Glutamatergic neuron (in vitro differentiated cells): ENCODE measurements at places on chromosomes 13 and 19. TPM values are rescaled to one million over a fixed set of nuclear protein-coding genes. Genes with fewer than 3 reads are reported as not detected.

GRCh38 chr19:4586691-4587090 lies 27.2 kb upstream of the SEMA6B start:
- DNase-seq = no peak

DNA sequence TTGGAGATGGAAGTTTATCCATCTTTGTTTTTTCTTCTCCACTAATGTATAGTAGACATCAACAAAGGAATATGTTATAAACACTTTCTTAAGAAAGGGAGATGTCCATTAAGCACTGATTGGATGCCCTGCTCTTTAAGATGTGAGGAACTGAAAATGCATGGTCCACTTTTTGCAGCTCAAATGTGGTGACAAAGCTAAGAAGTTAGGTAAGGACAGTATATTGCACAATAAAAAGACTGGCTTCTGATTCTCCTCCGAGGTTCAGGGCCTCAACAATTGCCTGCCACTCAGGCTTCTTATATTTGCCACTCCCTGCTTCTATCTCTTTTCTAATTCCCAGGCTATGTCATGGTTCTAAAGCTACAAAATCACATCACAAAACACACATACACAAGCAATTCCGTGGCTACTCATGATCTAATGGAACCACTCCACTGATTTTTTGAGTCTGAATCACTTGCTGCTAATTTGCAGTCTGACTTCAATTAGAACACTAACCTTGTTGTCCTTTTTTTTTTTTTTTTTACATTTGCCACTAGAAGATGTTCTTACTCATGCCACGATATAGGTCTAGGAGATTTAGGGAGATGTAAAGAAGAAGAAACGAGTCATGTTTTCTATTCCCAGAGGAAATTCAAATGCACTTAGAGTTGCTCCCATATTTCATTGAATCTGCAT lies 29.6 kb upstream of the TNFSF11 start:
- no peak for DNase-seq

DNA sequence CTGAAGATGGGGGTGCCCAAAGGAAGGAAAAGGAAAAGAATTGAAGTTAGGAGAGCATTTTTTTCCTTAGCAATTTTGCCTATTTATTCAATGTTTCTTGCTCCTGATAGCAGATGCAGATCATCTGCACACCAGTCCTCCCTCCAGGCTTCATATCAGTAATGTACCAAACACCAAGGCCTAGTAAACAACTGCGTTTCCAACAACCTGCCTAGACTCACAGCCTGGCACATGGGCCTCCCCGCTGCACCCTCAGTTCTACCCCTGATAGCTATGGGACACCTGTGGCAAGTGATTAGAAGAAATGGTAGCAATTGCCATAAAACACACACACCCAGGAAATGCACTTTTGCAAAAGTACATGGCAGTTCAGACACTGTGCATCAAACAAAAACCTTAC lies 30.4 kb upstream of the HMGB1 start:
- no peak for DNase-seq

- DNase-seq = no peak
Measured at GRCh38 chr19:44607049-44607448, 6.3 kb upstream of the IGSF23 start.

DNA sequence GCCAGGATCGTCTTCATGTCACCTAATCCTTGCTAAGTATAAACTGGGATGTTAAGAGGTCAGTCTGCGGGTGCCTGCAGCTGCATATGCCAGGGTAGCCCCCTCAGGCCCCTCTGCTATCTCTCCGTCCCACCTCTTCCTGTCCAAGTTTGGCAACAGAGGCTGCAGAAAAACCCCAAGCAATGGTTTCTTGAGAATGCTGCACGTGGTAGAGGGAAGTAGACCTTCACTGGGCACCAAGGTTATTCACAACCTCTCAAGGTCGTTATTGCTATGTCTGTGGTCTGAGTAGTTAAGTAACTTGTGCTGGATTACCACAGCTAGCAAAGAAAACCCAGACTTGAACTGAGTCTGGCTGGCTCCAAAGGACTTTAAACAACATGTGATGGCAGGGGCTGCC lies 77.9 kb upstream of the XPO4 start:
- DNase-seq = no peak

DNA sequence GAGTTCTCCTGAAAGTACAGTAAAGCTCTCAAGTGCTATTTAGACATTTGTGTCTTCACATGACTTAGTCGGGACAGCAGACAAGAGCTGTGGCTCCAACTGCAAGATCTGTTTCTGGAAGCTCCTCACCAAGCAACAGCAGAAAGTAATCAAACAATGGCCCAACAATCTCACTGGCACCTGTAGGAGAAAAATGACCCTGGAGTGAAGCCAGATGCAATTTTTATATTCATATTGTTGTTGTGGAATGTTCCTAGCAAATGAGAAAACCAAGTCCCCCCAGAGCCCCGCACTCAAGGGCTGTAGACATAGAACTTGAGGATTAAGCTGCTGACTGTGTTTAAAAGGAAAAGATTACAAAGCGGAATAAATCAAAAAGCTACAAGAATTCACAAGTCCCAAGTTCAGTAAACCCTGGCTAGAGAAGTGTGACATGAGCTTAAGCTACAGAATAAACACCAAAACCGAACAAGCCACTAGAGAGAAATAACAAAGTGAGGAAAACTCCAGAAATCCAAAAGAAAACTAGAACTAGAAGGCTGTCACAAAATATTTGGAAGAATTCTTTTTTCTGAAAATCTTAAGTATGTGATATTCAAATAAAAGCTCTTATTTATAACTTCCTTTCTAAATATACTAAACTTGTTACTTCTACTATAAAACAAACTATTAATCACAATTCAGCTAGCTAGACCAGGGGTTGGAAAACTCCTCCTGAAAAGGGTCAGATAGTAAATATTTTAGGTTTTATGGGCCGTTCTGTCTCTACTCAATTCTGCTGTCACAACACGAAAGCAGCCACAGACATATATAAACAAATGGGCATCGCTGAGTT lies 454.5 kb downstream of the SUCLA2 start:
- DNase-seq = no peak

DNA sequence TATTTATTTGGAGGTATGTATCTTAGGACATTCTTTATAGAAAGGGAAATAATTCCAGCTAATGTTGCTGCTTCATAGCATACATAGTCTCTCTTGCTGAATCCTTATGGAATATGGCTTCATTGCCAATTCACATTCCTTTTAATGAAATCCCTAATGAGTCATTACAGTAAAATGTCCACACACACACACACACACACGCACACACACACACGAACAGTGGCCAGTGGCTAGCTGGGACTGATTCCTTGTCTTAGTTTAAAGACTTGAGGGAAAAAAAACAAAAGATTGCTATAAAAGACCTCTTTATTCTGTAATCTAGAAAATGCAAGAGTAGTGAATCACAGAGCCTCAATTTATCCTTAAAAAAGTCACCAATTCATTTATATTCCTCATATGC lies 301.6 kb downstream of the SLITRK6 start:
- DNase-seq = peak; percentile 28

DNA sequence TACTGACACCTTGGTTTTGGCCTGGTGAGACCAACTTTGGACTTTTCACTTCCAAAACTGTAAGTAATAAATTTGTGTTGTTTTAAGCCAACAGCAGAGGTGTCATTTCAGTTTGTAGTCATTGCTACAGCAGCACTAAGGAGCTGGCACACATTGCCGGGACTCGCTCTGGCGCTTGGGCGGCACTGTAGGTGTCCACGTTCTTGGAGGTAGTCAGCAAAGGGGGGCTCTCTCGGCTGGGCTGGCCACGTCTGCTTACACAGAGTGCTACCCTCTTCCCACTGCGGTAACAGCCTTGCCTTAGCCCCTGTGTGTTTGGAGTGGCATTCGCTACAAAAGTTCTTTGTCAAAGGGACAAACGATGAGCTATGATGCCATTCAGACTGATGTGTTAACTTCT lies 44.7 kb downstream of the HTR2A start:
- no peak for DNase-seq

DNA sequence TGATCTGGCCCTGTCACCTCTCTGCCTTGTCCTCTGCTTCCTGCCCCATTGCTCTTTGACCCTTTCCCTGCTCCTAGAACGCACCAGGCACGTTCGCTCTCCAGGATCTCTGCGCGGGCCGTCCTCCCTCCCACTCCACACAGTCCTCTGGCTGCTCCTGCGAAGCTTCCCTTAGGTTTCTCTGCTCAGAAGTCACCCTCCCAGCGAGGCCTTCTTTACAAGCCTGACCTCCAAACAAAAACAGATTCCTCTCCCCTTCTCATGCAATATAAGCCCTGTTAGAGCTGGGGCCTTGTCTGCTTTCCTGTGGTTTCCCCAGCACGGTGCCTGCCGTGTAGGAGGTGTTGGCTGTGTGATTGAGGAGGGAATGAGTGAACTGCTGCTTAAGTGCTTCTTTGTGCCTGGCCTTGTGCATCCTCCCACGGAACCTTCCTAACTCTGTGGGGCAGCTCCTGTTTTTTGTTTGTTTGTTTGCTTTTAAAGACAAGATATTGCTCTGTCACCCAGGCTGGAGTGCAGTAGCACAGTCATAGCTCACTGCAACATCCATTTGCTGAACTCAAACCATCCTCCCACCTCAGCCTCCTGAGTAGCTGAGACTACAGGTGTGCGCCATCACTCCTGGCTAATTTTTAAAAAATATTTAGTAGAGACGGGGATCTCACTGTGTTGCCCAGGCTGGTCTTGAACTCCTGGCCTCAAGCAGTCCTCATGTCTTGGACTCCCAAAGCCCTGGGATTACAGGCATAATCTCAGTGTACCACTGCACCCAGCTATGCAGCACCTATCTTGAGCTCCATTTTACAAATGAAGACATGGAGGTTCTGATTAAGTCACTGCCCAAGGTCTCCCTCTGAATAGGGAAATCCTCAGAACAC lies 82.0 kb downstream of the SIPA1L3 start:
- no peak for DNase-seq

DNA sequence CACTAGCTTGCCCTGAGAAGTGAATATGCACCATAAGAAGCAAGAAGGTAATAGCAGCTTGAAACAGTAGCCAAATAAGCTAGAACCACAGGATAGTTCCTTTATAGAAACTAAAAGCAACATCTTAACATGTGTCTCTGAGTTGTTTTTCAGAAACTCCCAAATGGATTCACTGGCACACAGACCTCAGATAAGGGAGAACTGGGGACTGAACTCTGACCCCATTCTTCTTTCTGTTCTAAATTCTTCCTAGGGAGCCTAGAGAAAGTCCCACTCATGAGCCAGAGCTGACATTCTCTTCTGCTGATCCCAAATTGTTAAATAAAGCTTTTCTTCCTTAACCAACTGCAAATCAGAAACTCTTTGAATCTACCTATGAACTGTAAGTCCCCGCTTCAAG lies 146.1 kb downstream of the PCDH9 start:
- no peak for DNase-seq

DNA sequence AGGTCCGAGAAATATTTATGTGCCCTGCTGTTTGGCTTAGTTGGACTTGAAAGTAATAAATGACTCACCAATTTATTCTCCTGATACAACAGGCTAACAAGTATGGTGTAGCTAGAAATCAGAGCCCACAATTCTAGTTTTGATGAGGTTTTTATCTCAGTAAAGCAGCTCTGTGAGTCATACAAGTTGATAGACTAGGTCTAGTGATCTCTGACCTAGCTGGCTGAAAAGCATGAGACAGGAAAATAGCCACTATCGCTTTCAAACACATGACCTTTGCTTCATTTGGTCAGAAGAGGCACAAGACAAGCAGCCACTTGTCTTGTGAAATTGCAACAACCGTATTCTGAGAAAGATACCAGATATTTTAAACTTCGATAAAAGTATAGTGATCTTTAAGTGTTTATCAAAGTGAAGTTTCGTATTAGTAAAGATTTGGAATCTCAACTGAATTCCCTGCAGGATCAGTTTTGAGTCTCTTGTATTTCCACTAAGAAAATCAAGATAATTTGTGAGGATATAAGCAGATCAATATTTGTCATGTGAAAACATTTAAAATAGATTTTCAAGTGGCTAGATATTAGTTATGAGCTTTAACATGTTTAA lies 126.7 kb downstream of the MAB21L1 start:
- DNase-seq = no peak

DNA sequence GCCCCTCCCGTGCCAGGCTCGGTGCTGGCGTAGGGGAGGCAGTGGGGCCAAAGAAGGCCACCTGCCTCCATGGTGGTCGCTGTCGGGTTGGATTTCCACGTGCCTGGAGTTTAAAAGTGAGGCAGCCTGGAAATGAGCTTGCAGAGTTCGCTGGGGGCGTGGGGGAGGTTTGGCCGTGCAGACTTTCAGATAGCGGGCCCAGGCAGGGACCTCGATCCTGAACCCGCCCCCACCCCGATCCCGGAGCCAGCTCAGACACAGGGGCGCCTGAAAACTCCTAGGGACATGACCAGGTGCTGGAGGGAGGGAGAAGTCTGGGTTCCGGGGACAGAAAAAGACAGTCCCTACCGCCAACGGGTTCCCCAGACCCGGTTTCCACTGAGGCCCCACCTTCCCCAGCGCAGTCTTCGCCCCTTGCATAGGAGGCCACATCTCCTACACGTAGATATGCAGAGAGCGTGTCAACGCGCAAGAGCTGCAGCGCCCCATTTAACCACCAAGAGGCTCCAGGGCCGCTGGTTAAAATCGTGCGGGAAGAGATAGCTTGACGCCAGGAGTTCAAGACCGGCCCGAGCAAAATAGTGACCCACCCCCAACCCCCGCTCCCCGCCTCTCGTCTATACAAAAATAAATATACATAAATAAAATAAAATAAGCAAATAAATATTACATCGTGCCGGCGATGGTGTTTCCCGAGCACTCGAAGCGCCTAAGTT lies 8.5 kb downstream of the CCDC8 start:
- peak; percentile 38 for DNase-seq

- no peak for DNase-seq
Measured at GRCh38 chr13:86810361-86810760, 860.8 kb upstream of the SLITRK5 start.

GRCh38 chr13:46751811-46752635 lies 44.9 kb downstream of the ESD start:
- no peak for DNase-seq

- no peak for DNase-seq
Measured at GRCh38 chr19:48149430-48149829, 20.7 kb downstream of the LIG1 start.

DNA sequence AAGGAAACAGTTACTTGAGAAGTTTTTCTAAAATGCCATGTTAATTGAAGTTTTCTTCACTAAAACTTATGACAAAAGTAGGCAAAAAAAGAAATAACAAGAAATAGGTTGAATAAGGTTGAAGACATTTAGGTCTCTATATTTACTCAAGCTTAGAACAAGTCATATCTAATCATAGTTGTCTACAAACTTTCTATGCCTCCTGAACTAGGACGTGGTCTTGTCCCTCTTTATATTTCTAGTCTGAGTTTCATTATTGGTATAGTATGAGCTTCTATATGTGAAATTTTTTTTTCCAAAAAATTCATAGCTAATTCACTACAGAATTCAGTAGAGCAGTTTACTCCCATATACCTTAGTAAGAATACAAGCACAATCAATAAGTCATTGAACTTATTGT lies 836.4 kb downstream of the SLITRK6 start:
- no peak for DNase-seq

TMEM150B gene
- not detected for total RNA-seq

COL5A3 gene
- 0.10 TPM for total RNA-seq

SERP2 gene
- total RNA-seq = 22.3 TPM

CYP2A6 gene
- total RNA-seq = not detected

ZNF223 gene
- 7.6 TPM for total RNA-seq

ZNF714 gene
- total RNA-seq = 22.0 TPM

DOCK6 gene
- 260 TPM for total RNA-seq

LILRA1 gene
- not detected for total RNA-seq

APOC4 gene
- not detected for total RNA-seq
